ENCODE measurements at places on chromosomes 5 and 9.

GRCh38 chr9:23314247-23314646, 511.8 kb downstream of the ELAVL2 start:
- no peak for DNase-seq

DNA sequence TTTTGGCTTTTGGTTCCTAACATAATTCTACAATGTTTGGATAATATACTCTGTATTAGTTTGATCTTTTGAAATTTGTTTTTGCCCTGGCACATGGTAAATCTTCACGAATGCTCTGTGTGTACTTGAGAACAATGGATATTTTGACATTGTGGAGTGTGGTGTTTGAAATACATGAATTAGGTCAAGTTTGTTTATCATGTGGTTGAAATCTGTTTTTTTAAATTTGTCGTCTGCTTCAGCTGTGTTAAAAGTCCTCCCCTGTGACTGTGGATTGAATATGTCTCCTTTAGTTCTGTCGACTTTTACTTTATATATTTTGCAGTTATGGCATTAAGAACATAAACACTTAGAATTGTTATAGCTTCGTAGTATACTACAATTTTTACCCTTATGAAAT, 60.3 kb downstream of the DUSP1 start:
- DNase-seq: no peak

DNA sequence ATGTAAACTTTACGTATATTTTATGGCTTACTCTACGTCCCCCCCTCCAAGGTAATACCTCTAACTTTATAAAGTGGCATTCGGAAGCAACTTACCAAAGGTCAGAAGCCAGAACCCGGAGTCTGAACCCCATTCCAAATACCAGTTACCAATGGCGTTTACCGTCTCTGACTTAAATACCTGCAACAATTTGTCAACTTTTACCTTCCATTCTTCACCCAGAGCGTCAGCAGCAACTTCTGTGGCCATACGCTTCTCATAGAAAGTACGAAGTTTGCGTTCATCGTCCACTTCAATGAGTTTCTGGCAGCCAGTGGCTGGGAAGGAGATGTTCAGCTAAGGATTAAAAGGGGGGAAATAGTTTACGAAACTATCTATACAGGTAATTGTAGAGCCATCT, 753 bp downstream of the RPS6 start:
- no peak for DNase-seq

DNA sequence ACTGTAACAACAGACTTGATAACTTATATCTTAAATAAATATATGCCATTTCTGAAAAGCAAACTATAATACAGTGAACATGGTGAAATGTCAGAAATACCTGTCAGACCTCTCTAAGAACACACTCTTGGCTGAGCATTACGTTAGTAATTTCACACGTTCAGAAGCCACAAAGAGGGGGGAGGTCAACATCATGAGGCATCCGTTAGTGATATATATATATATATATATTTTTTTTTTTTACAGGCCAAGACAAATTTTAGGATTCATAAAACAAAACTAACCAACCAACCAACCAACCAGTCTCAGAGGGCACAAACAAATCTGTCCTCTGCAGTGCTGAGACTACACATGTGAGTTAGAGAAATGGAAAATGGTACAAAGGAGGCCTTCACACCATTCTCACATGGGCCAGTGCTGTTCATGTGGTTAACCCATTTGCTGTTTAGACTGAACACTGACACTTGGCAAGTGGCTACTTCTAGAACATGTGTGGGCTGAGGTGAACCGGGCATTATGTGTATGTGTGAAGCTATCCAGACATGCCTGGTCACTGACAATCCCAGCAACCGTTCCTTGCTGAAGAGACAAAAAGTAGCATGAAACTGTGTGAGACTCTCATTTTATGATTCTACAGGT, 54.5 kb downstream of the ELL2 start:
- DNase-seq: no peak

GRCh38 chr5:168356592-168356991, 65.1 kb downstream of the WWC1 start:
- no peak for DNase-seq
